Esophagus muscularis mucosa (tissue), 4 donors: ENCODE measurements at places on chromosomes 5 and 9. TPM values are rescaled to one million over a fixed set of nuclear protein-coding genes. Genes with fewer than 3 reads are reported as not detected.

- DNase-seq = no peak
These were observed 11.3 kb downstream of the TMEM250 start for GRCh38 chr9:136107155-136107952.

DNA sequence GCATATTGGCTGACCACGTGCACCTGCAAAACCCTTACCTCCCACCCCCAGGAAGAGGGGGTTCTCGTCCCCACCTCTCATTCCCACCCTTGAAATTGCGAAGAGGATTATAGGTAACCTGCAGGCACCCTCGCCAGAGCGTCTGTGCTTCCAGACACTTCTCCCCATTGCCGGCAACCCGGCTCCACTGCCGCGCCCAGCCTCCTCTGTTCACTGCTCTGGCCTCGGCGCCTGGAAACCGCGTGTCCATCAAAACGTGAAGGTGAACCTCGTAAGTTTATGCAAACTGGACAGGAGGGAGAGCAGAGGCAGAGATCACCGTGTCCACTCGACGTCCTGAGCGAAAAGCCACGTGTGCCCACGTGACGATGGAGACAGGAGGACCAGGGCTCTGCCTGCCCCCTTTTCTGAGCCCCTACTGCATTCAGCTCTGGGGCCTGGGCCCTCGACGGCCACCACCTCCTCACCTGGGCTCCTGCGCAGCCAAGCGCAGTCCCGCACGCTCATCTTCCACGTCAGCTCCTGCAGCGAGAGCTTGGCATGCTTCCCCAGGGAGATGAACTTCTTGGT is 1.9 kb downstream of the TERT start:
- DNase-seq = no peak

DNA sequence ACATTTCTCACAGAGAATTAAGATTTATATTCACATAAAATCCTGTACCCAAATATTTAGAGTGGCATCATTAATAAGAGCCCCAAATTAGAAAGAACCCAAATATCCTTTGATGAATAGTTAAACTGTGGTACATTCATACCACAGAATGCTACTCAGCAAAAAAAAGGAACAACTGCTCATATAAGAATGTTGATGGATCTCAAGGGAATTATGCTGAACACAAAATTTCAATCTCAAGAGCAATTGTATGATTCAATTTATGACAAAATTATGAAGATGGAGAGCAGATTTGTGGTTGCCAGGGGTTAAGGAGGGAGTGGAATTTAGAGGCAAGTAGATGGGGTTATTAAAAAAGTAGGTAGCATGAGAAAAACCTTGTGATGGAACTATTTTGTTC is 4.5 kb upstream of the PAIP1 start:
- DNase-seq = no peak

GRCh38 chr9:134748591-134748990 is 107.0 kb downstream of the COL5A1 start:
- no peak for DNase-seq

Gene NEUROG1
- total RNA-seq = not detected

DNA sequence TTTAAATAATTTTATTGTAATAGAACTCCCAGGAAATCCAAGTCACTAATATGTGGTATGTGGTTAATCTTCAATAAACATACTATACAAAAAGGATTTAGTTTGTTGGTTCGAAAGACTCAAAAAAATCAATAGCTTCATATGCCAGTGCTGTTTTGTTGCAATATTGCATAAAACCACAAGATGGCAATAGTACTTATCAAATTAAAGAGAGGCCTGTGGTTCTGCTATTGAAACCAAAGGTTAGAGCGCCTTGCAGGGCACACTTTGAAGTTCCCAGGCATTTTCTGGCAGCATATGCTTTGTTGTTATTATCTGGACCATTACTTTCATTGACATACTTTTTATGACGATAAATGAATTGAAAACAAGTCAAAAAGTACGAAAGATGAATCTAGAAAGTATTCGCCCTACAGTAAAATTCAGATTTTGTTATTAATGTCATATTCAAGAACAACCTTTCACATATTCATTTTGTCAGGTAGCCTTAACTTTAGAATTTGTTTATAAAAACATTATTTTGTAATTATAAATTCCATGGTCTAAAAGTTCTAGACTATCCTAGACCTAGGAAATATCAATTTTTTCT is 316.3 kb downstream of the MCTP1 start:
- DNase-seq = no peak

- DNase-seq = no peak
These were observed 2.0 kb upstream of the AJM1 start for GRCh38 chr9:136840140-136840876.

Gene LECT2
- total RNA-seq = not detected

Gene CSF2
- total RNA-seq = not detected

Gene PLAC8L1
- total RNA-seq = not detected

DNA sequence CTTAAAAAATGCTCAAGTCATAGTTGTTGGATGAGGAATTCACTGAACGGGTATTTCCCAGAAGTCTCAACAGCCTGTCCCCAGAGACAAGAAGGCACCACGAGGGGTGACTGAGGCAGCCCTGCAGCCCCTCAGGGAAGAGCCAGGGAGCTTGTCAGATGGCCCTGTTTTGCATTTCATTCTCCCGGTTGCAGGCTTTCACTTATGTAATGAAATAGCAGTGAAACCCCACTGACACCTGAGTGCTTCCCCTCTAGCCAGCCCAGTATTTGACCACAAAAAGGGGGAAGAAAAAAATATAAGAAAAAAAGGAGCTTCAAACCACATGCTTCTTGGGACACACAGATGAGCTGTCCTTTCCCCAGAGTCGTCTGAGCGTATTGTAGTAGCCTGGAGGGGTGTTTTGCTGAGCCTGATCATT is 75.3 kb upstream of the IL12B start:
- DNase-seq = peak; percentile 50

Gene NPDC1
- total RNA-seq = 45.3 TPM

DNA sequence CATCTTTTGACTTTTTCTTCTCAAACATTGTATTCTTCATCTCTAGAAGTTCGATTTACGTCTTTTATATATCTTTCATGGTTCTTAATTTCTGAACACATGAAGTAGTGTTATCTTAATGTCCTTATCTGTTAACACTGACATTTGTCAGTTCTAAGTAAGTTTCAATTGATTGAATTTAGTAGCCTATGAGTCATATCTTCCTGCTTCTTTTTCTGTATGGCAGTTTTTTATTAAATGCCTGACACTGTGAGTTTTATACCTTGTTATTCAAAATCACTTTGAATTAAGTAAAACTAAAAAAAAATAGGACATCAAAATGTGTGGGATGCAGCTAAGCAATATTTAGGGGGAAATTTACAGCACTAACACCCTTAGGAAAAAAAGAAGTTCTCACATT is 707.0 kb upstream of the ACO1 start:
- no peak for DNase-seq

DNA sequence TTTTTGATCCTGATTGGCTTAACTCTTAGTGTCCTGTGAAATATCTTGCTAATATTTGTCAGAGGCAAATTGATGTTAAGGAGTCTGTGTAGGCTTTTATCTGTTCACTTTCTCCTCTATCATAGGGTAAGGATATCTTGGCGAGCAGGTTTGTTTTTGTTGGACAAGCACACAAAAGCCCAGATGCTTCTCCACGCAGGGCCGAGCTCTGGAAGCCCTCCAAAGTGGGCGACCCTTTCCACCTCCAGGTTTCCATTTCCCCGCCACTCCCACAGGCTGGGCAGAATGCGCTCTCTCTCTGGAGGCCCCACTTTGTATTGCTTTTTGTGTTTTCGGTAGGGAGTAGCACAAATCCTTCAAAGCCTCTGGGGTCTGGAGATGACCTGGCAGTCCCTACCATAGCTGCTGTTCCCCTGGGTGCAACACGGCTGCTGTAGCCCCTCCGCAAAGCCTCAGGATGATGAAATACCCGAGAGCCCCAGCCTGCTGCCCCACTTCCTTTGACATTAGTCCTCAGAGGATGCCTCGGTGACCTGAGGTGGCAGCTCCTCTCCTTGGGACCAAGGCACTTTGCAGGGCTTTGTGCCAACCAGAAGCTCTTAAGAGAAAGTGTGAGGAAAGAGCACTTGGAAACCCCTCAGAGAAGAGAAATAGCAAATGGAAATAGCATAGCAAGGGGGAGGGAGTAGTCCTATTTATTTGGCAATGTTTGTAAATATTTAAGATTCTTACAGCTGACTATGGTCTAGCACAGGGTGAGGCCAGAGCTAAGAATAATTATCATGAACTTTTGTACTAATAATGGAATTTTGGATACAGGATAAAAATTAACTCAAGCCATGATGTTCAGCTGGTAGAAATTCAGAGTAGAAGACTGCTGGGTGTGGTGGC is 122.8 kb downstream of the ARHGEF28 start:
- no peak for DNase-seq

DNA sequence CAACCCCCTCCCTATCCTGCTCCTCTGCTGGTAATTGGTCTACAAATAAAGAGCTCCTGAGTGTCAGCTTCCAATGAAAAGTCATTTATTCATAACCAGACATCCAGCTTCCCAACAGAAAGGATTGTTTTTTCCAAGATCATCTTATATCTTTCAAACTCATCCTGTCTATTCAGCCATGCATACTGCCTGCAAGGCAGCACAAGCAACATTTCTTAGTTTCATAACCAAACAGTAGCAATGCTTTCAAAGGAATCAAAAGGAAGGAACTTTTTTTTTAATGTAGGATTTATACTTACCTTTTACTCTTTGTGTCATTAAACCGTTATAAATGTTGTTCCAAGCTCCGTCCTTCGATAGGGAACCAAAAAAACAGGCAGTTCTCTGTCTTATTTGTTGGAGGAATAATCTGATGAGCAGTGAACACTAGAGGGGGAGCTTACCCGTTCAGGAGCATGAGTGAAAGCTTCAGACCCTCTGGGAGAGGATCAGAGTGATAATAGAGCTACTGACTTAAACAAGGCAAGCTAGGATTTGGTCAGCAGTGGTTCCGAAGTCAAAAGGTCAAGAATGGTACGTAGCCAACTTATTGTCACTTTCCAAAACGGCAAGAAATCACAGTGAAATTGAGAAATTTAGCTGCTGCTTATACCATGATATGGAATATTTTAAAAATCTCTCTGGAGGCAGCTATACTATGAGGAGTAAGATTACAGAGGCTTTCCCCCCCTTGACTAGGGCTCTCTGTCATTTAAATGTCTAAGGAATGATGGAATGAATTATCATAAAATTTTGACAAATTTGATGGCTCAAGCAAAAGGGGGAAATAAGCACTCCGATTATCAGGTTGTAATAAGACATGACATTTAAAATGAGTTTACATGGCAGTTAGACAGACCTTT is 892.9 kb downstream of the NR2F1-AS1 start:
- DNase-seq = no peak

- DNase-seq = no peak
These were observed 34.5 kb downstream of the CRB2 start for GRCh38 chr9:123390337-123391135.

GRCh38 chr9:78905387-78905786 is 608.5 kb downstream of the PSAT1 start:
- DNase-seq = no peak

DNA sequence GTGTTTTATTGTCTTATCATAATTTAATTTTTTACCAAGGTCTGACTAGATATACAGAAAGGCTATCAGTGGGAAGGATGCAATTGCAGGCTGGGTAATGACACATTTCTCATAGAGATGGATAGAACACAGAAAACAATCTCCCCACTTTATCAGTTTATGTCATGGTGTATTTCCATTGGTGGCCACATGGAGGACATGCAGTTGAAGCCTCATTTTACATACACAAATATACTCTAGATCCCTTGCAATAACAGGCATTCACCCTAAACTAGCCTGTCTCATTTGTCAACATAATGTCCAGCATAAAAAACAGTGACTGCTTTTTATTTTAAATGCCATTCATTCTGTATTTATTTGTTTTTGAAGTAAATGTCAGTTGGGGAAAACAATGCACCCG is 526.3 kb downstream of the GABRG2 start:
- no peak for DNase-seq

Gene DMRT3
- total RNA-seq = not detected

- DNase-seq = no peak
These were observed 125.5 kb upstream of the FAM174A start for GRCh38 chr5:100409660-100410151.
